Right cardiac atrium (tissue), 5 donors: ENCODE measurements at places on chromosomes 2 and 18.
A peak's percentile ranks its signal among the peaks of the same experiment; 100 is the strongest.

DNA sequence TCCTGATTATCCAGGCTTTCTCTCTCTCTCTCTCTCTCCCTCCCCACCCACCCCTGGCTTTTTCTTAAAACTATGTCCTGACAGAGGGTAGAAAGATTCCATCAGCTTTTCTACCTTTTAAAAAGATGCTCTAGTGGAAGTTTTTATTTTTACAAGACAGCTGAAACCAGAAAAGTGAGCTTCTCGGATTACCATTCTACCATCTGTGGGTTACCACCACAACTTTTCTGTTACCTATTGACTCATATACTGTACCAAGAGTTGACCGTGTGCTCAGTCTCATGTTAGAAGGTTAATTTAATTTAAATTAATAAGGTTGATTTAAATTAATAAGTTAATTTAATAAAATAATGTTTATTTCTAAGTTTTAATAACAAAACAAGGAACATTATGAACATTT is 137.6 kb downstream of the UPP2 start:
- DNase-seq, result no peak

GRCh38 chr2:96320728-96321622 is 4.1 kb upstream of the ITPRIPL1 start:
- peak; percentile 74 for DNase-seq

GRCh38 chr18:75297731-75298130 is 87.1 kb downstream of the TSHZ1 start:
- DNase-seq, result no peak

DNA sequence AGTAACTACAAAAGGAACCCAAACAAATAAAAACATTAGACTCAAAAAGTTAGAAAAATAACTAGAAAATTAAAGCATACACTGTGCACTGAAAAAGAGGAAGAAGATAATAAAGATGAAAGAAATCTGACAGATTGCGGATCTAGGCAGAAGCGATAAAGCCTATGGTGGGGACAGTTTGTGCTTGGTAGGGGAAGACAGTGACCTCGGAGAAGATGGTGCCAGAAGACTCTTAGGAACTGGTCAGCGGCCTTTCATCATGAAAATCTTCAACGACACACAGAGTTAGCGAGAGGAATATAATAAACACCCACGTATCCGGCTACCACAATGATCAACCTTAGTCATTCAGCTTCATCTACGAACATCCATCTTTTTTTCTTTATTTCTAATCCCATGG is 180.5 kb downstream of the HDAC4 start:
- DNase-seq, result no peak

GRCh38 chr2:46915281-46915810 is at the start of gene MCFD2:
Gene MCFD2 (minus strand): TSS chr2:46915806. CDS start chr2:46909171, 6,635 bp downstream.
- DNase-seq, result peak; percentile 70

DNA sequence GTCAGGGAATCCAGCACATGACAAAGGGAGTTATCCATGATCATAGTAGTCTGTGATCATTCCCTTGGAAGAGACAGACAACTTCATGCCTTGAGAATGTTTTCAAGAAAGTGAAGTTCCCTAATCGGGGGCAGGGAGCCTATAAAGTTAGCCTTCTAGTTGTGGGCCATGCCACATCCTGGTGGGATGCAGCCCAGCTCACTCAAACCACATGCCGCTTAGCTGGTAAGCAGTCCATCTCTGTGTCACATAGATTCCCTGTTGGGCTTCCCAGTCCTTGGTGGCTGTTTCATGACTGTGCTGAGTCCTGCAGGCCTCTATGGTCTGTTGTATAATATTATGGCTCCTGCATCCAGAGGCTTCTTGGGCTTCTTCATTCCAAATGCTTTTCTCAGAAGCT is 11.4 kb upstream of the ARHGAP25 start:
- DNase-seq, result no peak

- DNase-seq, result no peak
These were observed 3.5 kb upstream of the CD226 start for GRCh38 chr18:69951182-69951581.

GRCh38 chr2:226536410-226536809 is 263.2 kb downstream of the IRS1 start:
- DNase-seq, result no peak

GRCh38 chr2:241895712-241896641 is 26.4 kb downstream of the RTP5 start:
- no peak for DNase-seq

- peak; percentile 50 for DNase-seq
These were observed 54.7 kb upstream of the ID2 start for GRCh38 chr2:8627019-8627691.

- no peak for DNase-seq
These were observed 97.0 kb downstream of the XRCC5 start for GRCh38 chr2:216206041-216206703.

- DNase-seq, result no peak
These were observed 307.4 kb upstream of the VWC2L start for GRCh38 chr2:214103276-214104001.
